ENCODE measurements at places on chromosomes 7 and 10.

GRCh38 chr7:130358471-130358870 lies 13.9 kb downstream of the CPA5 start:
- DNase-seq = no peak

DNA sequence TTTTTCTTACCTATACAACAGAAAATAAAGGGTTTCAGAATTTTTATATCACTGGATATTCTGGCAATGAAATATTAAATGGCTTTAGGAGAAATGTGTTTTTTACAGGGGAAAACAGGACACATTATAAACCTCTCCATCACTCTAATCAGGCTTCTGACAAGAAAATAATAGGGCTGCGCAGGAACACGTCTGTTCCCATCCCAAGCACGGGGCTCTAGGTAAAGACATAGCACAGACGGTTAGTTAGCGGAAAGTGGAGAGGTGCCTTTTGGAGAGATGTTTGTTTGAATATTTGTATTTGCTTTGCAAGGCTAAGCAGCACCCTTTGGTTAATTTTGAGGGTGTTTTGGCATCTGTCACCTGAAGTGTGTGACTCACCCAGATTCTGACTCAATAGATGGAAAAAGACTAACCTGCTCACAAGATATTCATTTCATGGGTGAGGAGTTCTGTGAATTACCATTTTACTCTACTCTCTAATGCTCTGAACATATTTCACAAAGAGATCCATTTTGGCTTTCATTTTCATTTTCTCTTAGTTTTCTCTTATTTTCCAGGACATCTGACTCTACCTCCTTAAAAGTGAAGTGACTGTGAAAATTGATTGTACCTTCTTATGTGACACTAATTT lies 174.5 kb upstream of the AKR1E2 start:
- no peak for DNase-seq

GRCh38 chr7:46775776-46776175 lies 806.1 kb downstream of the TNS3 start:
- no peak for DNase-seq

- no peak for DNase-seq
Measured at GRCh38 chr7:41872966-41873365, 170.1 kb upstream of the INHBA start.

GRCh38 chr7:130853503-130854279 lies 119.7 kb upstream of the KLF14 start:
- DNase-seq = no peak

GRCh38 chr10:69968830-69969229 lies 83.8 kb upstream of the MACROH2A2 start:
- DNase-seq = no peak

GRCh38 chr7:10315881-10316280 lies 657.8 kb upstream of the PHF14 start:
- DNase-seq = no peak

DNA sequence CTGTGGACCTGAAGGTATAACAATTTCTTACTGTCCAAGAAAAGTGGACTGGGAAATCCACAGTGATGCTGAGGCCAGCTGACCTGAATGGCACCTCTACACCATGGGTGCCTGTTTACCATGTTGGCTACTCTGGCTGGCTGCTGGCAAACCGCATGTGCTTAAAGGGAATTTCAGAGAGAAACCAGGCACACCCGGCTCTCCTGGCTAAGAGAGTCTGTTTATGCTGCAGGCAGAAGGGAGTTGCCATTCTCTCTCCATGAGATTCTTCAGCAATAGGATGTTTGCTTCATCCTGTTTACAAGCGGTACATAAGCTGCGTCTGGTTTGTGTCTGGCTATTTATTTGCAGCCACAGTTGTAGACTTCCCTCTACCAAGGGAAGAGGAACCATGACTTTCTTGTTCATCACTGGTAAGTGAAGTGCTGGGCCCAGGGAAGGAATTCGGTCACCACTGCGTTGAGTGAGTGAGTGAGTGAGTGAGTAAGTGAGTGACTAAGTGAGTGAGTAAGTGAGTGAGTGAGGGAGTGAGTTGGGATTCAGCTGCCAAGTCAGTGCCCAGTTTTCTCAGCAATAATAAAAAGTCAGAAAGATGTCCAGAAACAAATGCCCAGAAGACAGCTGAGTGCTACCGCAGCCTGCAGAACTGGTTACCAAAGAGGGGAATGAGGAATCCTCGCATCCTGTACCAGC lies 90.4 kb downstream of the COBL start:
- no peak for DNase-seq

GRCh38 chr7:117870448-117871130 lies 2.7 kb downstream of the CTTNBP2 start:
- no peak for DNase-seq

DNA sequence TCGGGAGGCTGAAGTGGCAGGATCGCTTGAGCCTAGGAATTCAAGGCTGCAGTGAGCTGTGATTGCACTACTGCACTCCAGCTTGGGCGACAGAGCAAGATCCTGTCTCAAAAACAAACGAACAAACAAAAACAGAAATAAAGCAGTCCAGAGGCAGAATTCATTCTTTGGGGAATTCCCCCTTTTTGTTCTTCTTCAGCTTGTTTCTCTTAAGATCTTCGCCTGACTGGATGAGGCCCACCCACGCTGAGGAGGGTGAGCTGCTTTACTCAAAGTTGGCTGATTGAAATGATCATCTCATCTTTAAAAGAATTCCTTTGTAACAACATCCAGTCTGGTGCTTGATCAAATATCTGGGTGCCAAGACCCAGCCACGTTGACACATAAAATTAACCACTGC lies 10.7 kb downstream of the MRC1 start:
- DNase-seq = no peak

GRCh38 chr10:4883079-4883739 lies 57.2 kb downstream of the AKR1E2 start:
- no peak for DNase-seq

GRCh38 chr10:25820472-25820871 lies 113.6 kb upstream of the MYO3A start:
- DNase-seq = no peak

GRCh38 chr10:99084161-99084560 lies 151.5 kb downstream of the HPSE2 start:
- no peak for DNase-seq

DNA sequence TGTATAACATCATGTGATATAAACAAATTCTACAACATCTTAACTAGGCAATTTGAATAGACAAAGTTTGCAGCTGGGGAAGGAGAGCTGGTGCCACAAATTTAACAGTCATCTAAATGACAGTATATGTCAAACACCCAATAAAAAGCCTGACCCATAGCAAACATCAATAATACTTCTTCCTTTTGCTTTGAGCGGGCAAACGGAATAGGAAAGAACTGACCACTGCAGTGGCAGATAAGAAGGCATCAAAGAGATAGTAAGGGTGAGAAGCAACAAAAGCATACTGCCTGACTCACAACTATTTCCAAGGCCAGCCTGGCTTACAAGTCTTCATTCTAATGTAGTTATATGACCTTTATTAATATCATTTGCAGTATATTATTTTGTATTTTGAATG lies 99.9 kb downstream of the LRRN3 start:
- DNase-seq = no peak

GRCh38 chr10:131678171-131678570 lies 222.6 kb upstream of the PPP2R2D start:
- no peak for DNase-seq

GRCh38 chr10:37654466-37654865 lies 202.9 kb downstream of the ZNF248 start:
- DNase-seq = no peak

GRCh38 chr10:69502589-69502988 lies 51.3 kb downstream of the TSPAN15 start:
- no peak for DNase-seq

GRCh38 chr10:77087366-77087765 lies 550.2 kb downstream of the KCNMA1 start:
- DNase-seq = no peak

DNA sequence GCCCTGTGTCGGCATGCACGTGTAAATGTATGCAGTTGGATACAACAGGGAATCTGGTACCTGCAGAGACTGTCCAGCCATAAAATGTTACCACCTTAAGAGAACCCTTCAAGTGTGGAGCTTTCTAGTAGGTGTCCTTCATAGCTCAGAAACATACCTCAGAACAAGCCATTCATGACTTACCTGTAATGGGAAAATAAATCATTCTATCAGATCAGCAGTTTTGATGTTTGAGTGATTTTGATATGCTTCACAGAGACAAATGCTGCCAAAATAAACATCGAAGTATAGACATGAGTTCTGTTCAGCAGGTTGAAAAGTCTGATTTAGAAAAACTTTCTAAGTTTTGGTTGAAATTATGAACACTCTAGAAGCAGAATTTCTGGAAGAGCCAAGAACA lies 33.5 kb upstream of the UMAD1 start:
- DNase-seq = no peak

- DNase-seq = no peak
Measured at GRCh38 chr7:120320218-120320961, 47.4 kb downstream of the KCND2 start.

- no peak for DNase-seq
Measured at GRCh38 chr7:34175837-34176236, 270.5 kb downstream of the BMPER start.

Measured in GM13977 (cell line).